Airway epithelial cell (primary cell): ENCODE measurements at places on chromosomes 16 and 17. TPM values are rescaled to one million over a fixed set of nuclear protein-coding genes. Genes with fewer than 3 reads are reported as not detected.

The CPHXL2 gene
- not detected in 2 replicates for total RNA-seq

The CCL3 gene
- total RNA-seq, result not detected in 2 replicates

The KDM6B gene
- 7.7 and 8.0 TPM in 2 replicates for total RNA-seq

The CEP295NL gene
- total RNA-seq, result not detected in 2 replicates

The AANAT gene
- not detected in 2 replicates for total RNA-seq

The CD300H gene
- 0.46 TPM in 1 of 2 replicates, not detected in the other for total RNA-seq

The NPIPB13 gene
- total RNA-seq, result 0.21 TPM in 1 of 2 replicates, not detected in the other

The SDR42E2 gene
- total RNA-seq, result not detected in 2 replicates

The SLC47A2 gene
- 0.63 and 2.6 TPM in 2 replicates for total RNA-seq

The SMTNL2 gene
- total RNA-seq, result not detected in 2 replicates

The ALOX12 gene
- total RNA-seq, result 2.5 and 3.1 TPM in 2 replicates

The IRX3 gene
- total RNA-seq, result 11.8 and 13.1 TPM in 2 replicates

The MYOCD gene
- under 0.01 and 0.07 TPM in 2 replicates for total RNA-seq

The MLLT6 gene
- 20.1 and 24.4 TPM in 2 replicates for total RNA-seq
